ENCODE measurements at places on chromosomes 1 and 21. TPM values are rescaled to one million over a fixed set of nuclear protein-coding genes. Genes with fewer than 3 reads are reported as not detected.

DNA sequence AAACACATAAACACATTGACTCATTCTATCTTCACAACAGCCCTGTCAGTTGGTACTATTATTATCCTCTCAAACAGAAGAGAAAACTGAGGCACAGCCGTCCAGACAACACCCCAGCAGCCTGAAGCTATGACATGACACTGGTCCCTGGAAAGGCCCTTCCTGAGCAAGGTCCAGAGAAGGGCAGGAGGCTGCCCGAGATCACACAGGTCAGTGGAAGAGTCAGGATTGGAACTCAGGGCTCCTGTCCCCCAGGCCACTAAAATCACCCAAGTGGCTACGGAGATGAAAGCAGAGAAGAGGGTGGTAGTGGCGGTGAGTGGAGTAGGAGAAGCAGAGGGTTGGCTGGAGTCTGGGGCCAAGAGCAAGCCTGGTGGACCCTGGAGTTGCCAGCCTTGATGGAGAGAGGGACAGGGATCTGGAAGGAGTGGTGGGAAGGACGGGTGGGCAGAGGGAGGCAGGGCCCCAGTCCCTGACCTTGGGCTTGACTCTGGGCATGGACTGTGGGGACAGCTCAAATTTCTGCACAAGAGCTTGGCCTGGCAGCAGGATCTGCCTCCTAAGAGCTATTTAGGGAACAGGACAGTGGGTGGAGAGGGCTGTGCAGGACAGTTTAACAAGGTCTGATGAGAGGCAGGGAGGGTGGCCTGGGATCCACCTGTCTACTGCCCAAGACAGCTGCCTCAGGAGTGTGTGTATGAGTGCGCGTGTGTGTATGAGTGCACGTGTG, 15.8 kb downstream of the MYOM3 start:
- no peak for DNase-seq

DNA sequence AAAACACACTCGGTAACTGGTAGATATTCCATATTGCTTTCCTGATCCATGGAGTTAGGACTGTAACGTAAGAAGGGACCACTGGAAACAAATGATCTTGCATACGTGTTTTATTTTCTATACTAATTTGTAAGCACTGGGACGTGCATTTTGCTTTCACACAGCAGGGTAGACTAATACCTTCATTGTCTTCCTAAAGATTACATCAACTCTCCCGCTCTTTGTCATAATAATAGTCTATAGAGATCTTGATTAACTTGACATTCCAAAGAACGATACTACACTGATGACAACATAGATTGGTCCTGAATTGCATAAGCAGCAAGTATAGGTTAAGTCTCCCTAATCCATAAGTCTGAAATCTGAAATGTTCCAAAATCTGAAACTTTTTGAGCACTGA, 166.5 kb downstream of the FAF1 start:
- DNase-seq = no peak

- DNase-seq = no peak
Observed at GRCh38 chr1:53822931-53823330, 15.2 kb downstream of the NDC1 start.

- DNase-seq = no peak
Observed at GRCh38 chr1:153025797-153026196, 5.2 kb upstream of the SPRR1B start.

DNA sequence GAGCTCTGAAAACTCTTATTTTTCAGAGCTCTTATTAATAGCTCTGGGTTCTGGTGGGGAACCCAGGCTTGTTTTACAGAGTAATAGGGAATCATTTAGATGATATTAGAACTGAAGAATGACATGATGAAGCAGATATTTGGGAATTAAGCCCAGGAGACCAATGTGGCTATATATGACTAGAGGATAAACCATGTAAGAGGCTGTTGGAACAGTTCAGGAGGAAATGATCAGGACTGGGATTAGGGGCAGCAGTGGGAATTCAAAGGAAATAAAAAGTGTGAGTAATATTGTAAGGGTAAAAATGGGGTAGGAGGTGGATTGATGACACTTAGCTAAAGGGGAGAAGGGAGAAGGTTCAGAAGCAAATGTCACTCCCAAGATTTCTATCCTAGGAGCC, 58.6 kb downstream of the GIPC2 start:
- DNase-seq = no peak

DNA sequence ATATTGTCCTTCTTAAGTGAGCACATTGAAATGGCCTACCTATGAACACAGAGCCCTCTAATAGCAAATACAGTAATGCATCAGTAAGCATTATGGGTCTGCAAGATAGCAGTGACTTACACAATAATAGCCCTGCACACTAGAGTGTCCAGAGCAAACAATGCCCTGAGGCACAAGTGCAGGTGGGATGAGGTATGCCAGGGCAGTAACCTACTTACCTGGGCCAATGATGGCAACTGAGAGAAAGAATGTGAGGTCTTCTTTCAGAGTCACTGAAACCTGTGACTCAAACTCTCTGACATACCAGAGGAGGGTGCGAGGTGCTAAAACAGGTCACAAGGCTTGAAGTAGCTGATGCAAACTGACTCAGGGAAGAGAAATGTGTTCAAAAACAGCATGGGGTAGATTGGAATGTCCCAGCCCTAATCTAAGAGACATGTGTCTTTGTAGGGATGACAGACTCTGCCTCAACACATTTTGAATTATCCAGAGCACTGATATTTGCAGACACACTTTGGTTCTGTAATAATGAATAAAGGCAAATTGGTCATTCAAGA, 168.5 kb upstream of the RUNX1 start:
- no peak for DNase-seq

GRCh38 chr1:229410370-229410691, 23.6 kb downstream of the ACTA1 start:
- DNase-seq = no peak

DNA sequence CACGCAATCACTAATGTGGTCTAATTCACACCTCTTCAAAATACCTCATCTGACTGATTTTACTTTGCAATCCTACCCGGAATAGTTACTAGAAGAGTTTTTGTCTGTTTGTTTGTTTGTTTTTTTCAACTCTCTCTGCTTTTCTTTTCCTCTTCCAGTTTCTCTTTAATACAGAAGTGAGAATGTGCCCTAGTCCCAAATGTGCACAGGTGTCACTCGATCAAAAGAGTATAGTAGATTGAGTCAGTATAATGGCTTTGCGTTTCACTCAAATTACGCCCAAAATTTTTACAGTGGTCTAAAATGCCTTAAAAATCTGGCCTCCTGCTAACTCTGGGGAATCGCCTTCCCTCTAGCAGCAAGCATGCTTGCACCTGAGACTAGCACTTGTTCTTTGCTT, 1536.8 kb downstream of the KCNT2 start:
- DNase-seq = no peak

- no peak for DNase-seq
Observed at GRCh38 chr1:224781800-224782199, 147.7 kb upstream of the DNAH14 start.

DNA sequence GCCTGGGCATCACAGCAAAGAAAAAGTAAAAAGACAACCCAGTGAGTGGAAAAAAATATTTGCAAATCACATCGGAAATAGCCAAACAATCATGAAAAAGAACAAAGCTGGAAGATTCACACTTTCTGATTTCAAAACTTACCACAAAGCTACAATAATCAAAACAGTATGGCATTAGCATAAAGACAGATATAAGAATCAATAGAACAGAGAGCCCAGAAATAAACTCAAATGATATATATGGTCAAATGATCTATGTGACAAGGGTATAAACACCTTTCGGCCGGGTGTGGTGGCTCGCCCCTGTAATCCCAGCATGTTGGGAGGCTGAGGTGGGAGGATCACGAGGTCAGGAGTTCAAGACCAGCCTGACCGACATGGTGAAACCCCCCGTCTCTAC, 13.5 kb downstream of the ACOT7 start:
- no peak for DNase-seq

DNA sequence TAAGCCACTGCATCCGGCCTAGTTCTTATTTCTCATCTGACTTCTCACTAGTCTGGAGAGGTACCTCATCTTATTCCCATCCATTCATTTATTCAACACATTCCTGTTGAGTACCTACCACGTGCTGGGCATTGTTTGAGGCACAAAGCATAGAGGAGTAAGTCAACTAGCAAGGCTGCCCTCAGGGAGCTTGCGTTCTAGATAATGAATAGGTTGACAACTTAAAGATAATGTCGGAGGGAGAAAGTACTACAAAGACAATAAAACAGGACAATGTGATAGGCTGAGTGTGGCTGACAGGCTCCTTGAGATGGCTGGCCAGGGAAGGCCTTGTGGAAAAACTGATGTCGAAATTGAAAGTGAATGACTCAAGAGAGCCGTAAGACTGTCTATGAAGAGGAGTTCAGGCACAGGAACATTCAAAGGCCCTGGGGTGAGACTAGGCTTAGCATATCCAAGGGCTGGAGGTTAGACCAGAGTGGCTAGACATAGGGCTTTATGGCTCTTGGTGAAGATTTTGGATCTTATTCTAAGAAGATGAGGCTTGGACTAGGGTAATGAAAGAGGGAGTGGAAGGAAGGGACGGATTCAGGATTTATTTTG, 18.3 kb downstream of the SPATA21 start:
- DNase-seq = no peak

DNA sequence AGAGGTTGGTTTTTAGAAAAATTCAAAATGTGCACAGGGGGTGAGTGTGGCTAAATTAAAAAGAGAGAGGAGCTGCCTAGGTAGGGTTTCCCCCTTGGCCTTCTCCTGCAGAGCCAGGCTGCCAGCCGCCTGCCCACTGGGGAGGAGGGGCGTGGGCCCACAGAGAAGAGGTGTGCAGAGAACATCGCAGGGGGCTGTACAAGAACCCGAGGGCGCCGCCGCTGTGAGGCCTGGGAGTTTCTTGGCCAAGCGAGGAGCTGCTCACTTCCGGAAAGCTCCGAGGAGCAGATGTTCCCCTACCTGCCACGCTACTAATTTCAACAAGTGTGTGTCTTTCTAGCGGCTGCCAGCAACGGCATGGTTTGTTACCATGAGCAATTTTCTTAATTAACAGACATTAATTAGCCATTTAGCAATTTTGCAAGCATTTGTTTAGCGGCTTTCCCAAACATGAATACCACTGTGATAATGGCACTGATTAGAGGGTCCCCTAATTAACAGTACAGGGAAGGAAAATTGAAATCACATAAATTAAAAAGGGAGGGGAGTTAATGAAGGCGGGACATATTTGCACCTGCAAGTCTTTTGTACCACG, 59.7 kb downstream of the MRPL37 start:
- no peak for DNase-seq

- no peak for DNase-seq
Observed at GRCh38 chr21:43618940-43619339, 40.3 kb downstream of the HSF2BP start.

DNA sequence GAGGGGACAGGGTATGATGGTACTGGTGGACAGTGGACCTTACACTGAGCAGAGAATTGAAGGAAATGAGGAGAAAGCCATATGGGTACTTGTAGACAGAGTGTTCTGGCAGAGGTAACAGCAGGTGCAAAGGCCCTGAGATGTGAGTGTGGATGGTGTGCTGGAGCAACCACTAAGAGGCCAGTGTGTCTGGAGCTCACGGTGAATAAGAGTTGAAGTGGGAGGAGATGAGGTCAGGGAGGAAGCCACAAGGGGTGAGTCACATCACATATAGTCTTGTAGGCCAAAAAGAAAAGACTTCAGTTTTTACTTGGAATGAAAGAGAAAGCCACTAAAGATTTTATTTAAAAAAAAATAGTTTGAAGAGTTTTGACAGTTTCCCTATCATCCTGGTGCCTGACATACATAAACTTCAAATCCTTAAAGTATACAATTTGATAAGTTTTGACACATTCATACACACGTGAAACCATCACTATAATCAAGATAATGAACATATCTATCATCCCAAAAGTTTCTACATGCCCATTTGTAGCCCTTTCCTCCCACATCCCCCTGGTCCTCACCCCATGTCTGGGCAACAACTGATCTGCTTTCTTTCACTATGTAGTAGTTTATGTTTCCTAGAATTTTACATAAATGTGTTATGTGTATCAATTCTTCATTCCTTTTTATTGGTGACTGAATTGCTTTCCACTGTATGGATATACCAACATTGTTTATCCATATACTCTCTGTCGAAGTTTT, 148.4 kb downstream of the GPATCH2 start:
- no peak for DNase-seq

GRCh38 chr1:24195874-24196273, 8.8 kb upstream of the IFNLR1 start:
- DNase-seq = no peak

DNA sequence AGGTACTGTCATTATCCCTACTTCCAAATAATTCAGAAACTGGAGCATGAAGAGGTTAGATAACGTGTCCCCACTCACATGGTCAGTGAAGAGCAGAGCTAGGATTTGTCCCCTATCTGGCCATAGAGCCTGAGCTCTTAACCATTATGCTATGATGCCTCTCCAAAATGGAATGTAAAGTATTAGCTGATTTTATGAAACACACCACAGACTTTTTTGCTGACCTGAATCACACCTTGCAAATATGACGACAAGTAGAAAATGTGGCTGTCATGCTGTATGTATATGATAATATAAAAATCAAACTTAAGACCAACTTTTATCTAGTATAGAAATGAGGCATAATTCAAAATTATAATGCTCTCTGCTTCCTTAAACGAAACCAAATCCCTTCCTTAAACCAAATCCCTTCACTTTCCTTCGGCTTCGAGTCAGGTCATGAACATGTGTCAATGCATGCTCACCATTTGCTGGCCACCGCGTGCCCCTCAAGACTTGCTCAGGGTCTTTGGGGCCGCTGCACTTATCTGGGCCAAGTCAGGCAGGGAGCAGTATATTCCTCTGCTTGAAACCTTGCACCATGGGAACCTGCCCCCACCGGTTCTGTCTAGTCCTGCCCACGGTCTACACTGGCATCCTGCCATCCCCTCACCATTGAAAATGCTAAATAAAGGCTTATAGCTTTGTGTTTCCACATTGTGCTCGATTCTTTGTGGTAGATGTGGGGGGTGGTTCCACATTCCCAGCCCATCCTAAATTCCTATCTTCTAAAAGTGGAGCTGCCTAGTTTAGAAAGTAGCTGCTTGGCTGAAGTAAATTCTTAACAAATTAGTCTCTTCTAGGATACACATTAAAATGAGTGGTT, 1.6 kb upstream of the TMCC2 start:
- no peak for DNase-seq

DNA sequence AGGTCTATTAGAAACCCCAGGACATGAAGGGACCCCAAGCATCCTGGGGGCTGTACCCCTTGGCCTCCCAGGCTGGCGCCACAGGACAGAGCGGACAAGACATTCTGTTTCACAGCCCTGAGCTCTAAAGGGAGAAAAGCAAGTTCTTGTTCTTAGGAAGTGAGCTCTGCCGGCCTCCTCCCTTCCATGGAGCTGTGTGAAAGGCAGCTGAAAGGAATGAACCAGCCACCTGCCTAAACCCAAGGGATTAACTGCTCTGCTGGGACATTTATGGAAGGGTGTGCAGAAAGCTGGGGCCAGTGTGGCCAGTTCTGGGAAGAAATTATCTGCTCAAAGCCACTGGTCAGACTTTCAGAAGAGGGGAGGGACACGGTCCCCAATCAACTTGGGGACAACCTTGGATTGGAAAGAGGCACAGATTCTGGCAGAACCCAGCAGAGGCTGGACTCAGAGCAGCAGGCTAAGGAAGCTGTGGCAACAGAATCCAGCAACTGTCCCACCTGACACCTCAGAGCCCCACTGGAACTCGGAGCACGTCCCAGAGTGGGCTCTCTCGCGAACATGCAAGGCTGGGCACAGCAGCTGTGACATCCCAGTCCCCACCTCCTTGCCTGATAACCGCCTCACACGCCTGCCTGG, 2.1 kb downstream of the KLHL21 start:
- DNase-seq = no peak

GRCh38 chr1:15937146-15937545, 38.8 kb downstream of the ZBTB17 start:
- DNase-seq = no peak

The FCRL2 gene
- total RNA-seq = 1.1 TPM

The EDARADD gene
- 2.6 TPM for total RNA-seq

The S100A3 gene
- total RNA-seq = not detected

The SLC1A7 gene
- 20.5 TPM for total RNA-seq

The PCBP3 gene
- 0.52 TPM for total RNA-seq

The RNF186 gene
- not detected for total RNA-seq
